ENCODE measurements at places on chromosomes 7 and 10. TPM values are rescaled to one million over a fixed set of nuclear protein-coding genes. Genes with fewer than 3 reads are reported as not detected.

- H3K36me3 ChIP-seq: no peaks in the 10 kb centered on the region
- H3K27me3 ChIP-seq: no peaks in the 10 kb centered on the region
- no peak overlapping the region for H3K27ac ChIP-seq
- H3K4me1 ChIP-seq: no peaks in the 10 kb centered on the region
- peak; percentile 94 for DNase-seq
These were observed 15.2 kb upstream of the PPP2R2D start for GRCh38 chr10:131885391-131886165.

DNA sequence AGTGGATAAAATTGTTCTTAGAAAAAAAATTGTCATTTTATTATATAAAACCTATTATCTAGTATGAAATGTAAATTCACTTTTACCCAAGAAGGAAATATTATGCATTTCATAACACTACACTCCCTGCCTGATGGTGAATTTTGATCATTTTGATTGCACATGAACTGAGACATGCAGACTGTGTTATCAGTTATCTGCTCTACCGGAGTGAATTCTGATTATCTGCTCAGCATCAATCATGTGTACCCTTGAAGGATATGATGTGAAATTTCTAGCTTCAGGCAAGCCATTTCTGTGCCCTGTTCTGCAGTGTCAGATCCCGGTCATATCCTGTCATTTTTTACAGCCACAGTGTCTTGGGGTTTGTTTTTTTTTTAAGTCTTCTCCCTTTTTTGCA, 85.0 kb upstream of the FGL2 start:
- no peaks in the 10 kb centered on the region for H3K27me3 ChIP-seq
- no peaks in the 10 kb centered on the region for H3K36me3 ChIP-seq
- H3K4me3 ChIP-seq: no peak overlapping the region
- no peaks in the 10 kb centered on the region for H3K4me1 ChIP-seq
- no peak for DNase-seq

VOPP1 gene
- total RNA-seq: 27.6 TPM

- no peaks in the 10 kb centered on the region for H3K36me3 ChIP-seq
- no peak overlapping the region for H3K4me3 ChIP-seq
- no peaks in the 10 kb centered on the region for H3K27me3 ChIP-seq
- H3K27ac ChIP-seq: no peak overlapping the region
These were observed 479.8 kb upstream of the SEMA3A start for GRCh38 chr7:84674236-84674913.

MMP21 gene
- 0.22 TPM for total RNA-seq

DNA sequence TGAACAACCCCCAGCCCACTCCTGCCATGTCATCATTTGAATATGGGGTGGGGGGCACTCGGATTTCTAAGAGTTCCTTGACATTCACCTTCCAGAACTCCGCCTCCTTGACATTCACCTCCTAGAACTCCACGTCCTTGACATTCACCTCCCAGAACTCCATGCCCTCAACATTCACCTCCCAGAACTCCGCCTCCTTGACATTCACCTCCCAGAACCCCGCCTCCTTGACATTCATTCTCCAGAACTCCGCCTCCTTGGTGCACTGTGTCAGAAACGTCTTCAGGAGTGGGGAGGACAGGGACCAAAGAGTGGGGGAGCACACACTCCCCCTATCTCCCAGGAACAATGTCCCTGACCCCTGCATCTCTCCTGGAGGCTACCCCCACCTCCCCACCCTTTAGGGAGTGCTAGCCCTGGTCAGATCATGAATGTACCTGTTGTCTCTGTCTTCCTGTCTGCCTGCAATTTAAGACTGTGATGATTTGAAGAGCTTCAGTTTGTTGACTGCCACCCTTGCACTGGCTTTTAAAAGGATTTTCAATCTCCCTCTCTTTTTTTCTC, 110.1 kb downstream of the NPTX2 start:
- H3K27ac ChIP-seq: no peak overlapping the region
- no peak for DNase-seq
- no peak overlapping the region for H3K4me3 ChIP-seq
- no peaks in the 10 kb centered on the region for H3K4me1 ChIP-seq
- no peaks in the 10 kb centered on the region for H3K36me3 ChIP-seq

GLI3 gene
- total RNA-seq: 1.9 TPM

DNA sequence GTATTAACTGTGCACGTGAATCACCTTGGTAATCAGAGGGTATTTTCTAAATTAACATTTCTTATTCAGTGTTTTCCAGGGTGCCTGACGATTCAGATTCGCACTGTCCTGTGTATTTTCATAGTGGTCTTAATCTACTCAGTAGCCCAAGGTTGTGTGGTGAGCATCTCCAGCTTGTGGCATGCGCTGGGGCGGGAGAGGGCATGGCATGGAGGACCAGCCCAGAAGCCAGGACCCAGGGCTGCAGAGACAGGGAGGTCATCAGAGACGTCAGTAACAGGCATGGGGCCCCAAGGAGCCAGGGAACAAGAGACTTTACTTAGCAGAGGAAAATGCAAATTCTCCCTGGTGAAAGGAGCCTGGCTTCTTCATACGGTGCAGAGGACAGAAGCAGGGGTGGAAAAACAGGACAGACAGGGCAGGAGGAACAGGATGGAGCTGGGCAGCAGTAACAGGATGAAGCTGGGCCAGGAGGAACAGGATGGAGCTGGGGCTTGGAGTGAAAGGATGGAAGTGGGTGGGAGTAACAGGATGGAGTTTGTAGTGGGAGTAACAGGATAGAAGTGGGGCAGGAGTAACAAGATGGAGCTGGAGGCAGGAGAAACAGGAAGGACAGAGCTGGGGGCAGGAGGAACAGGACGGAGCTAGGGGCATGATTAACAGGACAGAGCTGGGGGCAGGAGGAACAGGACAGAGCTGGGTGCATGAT, 110.9 kb downstream of the ADCY1 start:
- no peaks in the 10 kb centered on the region for H3K4me1 ChIP-seq
- no peak for DNase-seq
- no peaks in the 10 kb centered on the region for H3K27me3 ChIP-seq

DNA sequence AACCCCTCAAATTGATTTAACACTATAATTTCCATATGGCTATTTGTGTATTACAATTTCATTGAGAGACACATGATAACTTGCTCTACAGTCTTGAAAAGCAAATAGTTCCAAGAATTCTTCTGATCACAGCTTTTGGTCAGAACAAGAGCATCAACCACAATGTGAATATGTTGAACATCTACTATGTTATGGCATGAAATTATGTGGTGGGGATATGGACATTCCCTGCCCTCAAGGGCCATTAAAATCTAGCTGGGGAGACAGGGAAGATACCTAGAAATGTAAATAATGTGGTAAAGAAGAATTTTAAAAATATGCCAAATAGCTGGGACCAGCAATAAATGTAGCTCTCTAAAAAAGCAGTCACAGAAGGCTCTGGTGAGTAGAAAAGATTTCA, 262.2 kb downstream of the FZD1 start:
- DNase-seq: no peak
- no peak overlapping the region for H3K27ac ChIP-seq
- H3K4me3 ChIP-seq: no peak overlapping the region
- no peaks in the 10 kb centered on the region for H3K27me3 ChIP-seq
- no peaks in the 10 kb centered on the region for H3K36me3 ChIP-seq

DNA sequence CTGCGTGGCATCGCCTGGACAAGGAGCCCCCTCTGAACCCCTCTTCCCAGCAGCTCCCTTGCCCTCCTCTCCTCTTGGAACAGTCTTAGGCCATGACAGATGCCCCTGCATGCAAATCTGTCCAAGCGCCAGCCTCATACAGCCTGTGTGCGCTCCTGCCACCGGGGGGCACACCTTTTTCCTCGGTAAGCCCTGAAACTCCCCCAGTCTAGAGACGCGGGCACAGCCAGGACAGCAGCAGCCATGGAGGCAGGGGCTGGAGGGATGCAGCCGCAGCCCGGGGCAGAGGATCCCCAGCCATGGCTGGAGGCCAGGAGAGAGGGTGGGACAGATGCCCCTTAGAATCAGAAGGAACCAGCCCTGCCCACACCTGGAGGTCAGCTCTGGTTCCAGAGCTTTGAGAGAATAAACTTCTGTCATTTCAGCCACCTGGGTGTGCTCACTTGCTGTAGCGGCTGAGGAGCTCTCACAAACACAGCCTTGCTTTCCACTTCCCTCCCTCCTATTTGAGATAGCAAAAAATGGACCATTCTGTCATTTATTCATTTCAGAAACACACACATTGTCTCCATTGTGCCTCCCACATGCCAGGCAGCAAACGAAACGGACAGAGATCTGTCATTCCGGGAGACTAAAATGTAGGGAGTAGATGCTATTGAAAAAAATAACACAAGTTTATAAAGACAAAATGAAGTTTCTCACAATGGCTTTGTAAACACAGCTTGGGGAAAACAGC, 241.5 kb downstream of the WDR37 start:
- no peaks in the 10 kb centered on the region for H3K36me3 ChIP-seq
- no peaks in the 10 kb centered on the region for H3K4me1 ChIP-seq

- DNase-seq: no peak
- H3K36me3 ChIP-seq: peaks cover 25% of the 10 kb centered on the region
- no peak overlapping the region for H3K4me3 ChIP-seq
- H3K27me3 ChIP-seq: no peaks in the 10 kb centered on the region
- no peak overlapping the region for H3K27ac ChIP-seq
These were observed 9.3 kb downstream of the ZNF212 start for GRCh38 chr7:149248777-149249176.

DNA sequence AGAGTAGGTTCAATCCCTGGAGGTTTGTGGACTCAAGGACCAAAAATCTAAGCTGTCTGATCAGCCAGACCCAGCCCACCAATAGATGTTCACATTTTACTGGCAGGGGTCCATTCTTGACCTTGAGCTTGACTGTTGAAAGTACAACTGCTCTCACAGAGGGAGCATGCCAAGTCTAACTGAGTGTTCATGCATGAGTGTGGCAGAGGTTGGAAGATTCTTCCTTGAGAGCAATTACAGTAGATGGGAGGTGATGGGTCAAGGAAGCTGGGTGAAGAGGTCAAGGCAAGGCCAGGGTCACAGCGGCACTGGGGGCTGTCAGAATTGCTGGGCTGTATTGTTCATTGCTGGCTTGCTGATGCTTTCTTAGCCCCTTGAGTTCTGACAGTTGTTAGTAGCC, 202.8 kb upstream of the SVIL start:
- H3K4me1 ChIP-seq: peaks cover 27% of the 10 kb centered on the region
- H3K27me3 ChIP-seq: no peaks in the 10 kb centered on the region

COL28A1 gene
- total RNA-seq: 2.4 TPM

- DNase-seq: no peak
- H3K4me3 ChIP-seq: no peak overlapping the region
- H3K27me3 ChIP-seq: no peaks in the 10 kb centered on the region
- no peaks in the 10 kb centered on the region for H3K4me1 ChIP-seq
- H3K36me3 ChIP-seq: no peaks in the 10 kb centered on the region
- H3K27ac ChIP-seq: no peak overlapping the region
These were observed 15.0 kb downstream of the CYP17A1 start for GRCh38 chr10:102822222-102822621.

DNA sequence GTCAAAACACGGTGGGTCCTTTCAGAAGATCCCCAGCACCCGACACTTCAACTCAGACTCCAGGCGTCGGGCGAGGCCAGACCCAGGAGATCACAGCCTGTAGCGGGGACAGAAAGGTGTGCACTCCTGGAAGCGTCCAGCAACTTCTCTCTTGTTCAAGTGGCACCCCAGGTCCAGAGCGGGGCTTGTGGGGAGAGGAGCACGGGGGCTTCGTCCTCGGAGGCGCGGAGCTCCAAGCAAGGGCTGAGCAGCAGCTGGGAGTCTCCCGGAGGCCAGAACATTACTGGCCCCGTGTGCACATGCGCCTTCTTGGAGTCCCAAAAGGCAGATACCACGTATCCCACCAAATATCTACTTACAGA, 54.9 kb downstream of the ZRANB1 start:
- no peak overlapping the region for H3K4me3 ChIP-seq
- peaks cover 11% of the 10 kb centered on the region for H3K4me1 ChIP-seq
- H3K36me3 ChIP-seq: peaks cover 8% of the 10 kb centered on the region
- DNase-seq: no peak

SPAM1 gene
- not detected for total RNA-seq

GRCh38 chr10:63677001-63677400, 155.8 kb downstream of the REEP3 start:
- no peak overlapping the region for H3K27ac ChIP-seq
- no peaks in the 10 kb centered on the region for H3K4me1 ChIP-seq
- no peak for DNase-seq
- H3K4me3 ChIP-seq: no peak overlapping the region
- no peaks in the 10 kb centered on the region for H3K27me3 ChIP-seq

DNA sequence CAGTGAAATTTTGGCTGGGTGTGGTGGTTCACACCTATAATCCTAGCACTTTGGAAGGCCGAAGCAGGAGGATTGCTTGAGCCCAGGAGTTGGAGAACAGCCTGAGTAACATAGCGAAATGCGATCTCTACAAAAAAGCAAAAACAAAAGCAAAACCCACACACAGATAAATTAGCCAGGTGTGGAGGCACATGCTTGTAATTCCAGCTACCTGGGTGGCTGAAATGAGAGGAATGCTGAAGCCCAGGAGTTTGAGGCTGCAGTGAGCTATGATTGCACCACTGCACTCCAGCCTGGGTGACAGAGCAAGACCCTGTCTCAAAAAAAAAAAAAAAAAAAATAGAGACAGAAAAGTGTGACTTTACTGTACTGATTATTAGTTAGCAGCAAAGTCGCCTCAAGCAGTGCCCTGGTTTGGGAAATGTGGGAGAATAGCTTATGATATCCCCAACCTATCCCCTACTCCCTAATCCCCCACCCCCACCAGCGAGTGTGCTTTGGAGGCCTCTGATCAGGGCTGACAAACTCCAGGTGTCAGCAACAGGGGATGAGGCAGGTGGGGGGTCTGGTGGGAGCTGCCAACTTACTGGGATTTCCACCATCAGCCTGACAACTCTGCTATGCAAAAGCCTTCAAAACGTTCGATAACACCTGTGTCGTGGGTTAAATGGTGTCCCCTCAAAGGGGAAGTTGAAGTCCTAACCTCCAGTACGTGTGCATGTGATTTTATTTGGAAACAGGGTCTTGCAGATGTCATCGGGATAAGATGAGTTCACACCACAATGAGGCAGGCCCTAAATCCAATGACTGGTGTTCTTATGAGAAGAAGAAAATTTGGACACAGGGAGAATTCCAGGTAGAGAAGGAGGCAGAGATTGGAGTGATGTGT, 124.7 kb upstream of the SDK1 start:
- H3K27me3 ChIP-seq: no peaks in the 10 kb centered on the region
- H3K4me1 ChIP-seq: no peaks in the 10 kb centered on the region
- no peak for DNase-seq
- no peak overlapping the region for H3K27ac ChIP-seq
- H3K4me3 ChIP-seq: no peak overlapping the region
- H3K36me3 ChIP-seq: no peaks in the 10 kb centered on the region

DNA sequence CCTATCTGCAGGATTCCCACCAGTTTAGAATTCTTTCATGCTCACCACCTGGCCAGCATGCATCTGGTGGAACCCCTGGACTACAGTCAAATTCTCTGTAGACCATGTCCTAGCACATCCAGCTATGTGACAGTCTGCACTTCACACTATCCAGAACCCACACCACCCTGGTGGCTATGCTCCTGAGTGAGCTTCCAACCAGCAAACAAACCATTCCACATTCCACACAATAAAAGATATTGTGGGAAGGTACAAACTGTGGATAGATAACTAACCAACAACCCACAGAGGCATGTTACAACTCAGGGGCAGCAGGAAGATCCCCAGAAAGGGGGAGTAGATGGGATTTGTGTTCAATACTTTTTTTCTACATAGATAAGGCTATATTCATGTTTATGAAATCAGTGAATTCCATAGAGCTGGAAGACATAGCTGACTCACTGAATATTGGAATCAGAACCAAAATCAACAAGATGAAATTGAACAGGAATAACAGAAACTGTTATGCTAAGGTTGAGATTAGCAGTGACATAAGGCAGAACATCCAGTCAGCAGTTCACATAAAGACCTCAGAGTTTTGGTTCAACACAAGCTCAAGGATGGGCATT, 72.5 kb downstream of the LRRC17 start:
- no peak overlapping the region for H3K4me3 ChIP-seq
- no peaks in the 10 kb centered on the region for H3K36me3 ChIP-seq
- DNase-seq: no peak
- no peaks in the 10 kb centered on the region for H3K27me3 ChIP-seq
- H3K4me1 ChIP-seq: no peaks in the 10 kb centered on the region
